ENCODE measurements at places on chromosomes 5 and 9.

DNA sequence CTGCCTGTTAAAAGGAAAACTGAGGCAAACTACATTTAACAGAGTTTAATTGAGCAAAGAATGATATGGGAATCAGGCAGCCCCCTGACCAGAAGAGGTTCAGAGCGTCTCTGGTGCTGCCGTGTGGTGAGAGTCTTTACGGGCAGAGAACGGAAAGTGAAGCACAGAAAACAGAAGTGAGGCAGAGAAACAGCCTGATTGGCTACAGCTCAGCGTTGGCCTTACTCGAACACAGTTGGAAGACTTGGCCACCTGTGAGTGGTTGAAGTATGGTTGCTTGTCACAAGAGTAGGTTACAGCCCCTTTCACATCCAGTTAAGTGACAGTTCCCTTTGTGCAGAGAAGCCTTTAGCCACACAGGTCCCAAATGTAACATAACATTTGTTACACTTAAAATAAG lies 16.9 kb upstream of the FBP1 start:
- DNase-seq = no peak

DNA sequence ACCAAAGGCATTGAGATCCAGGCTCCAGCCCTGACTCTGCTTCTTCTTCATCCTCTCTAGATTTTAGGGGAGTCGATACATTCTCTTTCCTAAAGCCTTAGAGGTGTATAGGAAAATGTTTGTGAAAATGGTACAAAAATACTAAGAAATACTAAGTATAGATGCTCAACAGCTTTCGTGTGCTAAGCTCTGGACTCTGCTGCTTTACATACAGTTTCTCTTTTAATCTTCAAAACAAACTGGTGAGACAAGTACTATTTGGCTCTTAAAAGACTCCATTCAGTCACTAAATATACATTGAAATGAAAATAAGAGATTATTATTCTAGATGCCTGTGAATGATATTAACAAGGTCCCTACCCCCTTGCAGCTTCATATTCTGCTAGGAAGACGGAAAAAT lies 174.5 kb upstream of the TRPM3 start:
- DNase-seq = no peak

- no peak for DNase-seq
Measured at GRCh38 chr9:122204055-122204454, 24.7 kb downstream of the LHX6 start.

- no peak for DNase-seq
Measured at GRCh38 chr5:132281856-132282614, 12.2 kb upstream of the SLC22A4 start.

DNA sequence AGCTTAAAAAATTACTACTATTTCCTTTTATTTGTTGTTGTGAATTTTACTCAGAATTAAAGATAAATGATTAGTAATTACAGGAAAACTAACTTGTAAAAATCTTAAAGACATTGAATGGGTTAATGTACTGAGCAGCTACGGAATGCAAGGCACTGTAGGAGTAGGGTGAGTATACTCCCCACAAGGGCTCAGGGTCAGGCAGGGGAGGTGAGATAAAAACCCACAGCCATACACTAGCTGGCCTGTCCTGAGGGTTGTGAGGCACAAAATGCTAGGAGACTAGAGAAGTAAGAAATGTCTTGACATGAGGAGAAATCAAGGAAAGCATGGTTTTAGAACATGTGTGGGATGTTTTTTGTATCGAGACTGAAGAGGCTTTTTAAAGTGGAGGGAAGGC lies 13.4 kb downstream of the ZBED3 start:
- no peak for DNase-seq

DNA sequence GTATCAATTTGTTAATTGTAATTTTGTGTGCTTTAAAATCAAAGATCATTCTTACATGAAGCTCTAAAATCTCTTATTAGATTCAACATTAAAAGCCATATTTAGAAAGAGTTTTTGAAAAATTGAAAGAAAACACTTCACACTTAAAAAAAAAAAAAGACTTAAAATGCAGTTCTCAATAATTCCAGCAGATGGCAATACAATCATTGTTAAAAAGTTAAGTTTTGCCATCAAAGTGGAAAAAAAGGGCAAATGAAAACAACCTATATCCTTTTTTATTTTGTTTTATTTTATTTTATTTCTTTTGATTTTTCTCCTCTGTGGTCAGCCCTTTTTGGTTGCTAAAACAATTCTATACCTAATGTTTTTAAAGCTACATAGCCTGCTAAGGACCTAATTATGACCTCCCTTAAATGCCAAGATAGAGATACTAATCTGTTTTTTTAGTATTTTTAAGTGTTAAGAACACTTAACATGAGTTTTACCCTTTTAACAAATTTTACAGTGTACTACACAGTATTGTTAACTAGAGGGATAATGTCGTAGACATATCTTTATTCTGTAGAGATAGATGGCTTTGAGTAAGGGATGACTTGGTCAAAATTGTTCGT lies 154.2 kb upstream of the DAB2 start:
- DNase-seq = no peak

GRCh38 chr5:179526978-179527377 lies 23.4 kb upstream of the RUFY1 start:
- DNase-seq = no peak

DNA sequence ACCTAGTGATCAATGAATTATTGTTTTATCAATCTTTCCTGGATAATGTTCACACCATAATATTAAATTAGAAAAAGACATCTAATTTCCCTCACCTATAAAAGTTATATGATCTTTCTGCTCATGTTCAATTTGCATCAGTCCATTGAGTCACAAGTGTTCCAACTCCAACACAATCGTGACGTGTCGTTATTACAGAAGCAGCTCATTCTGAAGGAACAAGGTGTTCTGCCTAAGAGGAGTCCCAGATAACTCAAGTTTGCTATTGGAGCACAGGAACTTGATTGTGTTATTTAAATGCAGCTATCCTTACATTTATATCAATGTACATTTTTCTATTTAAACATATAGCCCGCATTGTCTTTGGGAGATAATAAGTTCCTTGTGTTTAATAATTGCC lies 30.6 kb downstream of the ATPSCKMT start:
- DNase-seq = no peak

GRCh38 chr5:33583332-33583731 lies 142.6 kb downstream of the TARS1 start:
- DNase-seq = no peak

- DNase-seq = no peak
Measured at GRCh38 chr5:173786286-173787187, 101.6 kb upstream of the CPEB4 start.

DNA sequence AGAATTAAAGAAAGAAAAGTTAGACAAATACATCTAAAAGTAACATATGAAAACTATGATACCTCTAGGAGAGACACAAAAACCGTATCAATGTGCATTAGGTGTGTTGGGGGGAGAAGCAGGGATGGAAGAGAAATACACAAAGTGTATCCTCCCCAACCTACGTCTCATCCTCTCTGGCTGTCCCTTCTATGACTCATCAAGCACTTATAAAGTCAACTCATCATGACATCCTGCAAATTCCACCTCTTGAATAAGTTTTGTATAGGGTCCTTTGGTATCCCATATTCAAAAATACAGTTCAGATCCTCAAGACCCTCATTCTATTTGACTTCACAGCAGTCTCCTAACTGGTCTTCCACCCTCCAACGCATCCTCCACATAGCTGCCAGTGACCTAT lies 917.6 kb upstream of the DMAC1 start:
- no peak for DNase-seq

- DNase-seq = no peak
Measured at GRCh38 chr5:1507961-1508658, 15.7 kb downstream of the LPCAT1 start.

- no peak for DNase-seq
Measured at GRCh38 chr9:92508018-92508820, 25.9 kb upstream of the ASPN start.

DNA sequence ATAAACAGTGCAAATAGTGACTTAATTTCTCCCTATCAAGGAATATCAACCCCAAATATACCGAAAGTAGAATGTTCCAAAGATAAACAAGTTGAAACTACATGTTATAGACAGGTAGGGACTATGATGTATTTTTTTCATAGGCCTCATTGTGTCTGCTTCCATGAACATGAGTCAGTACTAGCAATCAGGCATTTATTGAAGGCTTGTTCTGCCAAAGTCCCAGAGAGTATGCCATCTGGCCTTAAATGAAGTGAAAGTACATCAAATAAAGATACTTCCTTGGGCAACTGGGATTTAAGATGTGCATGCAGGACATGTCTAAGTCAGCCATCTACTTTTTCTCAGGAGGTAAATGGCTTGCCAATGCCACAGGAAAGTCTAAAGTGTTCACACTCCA lies 6.5 kb downstream of the GHR start:
- no peak for DNase-seq

- no peak for DNase-seq
Measured at GRCh38 chr9:115133649-115134048, 15.7 kb upstream of the TNC start.

GRCh38 chr9:113205432-113205831 lies 15.6 kb downstream of the FKBP15 start:
- no peak for DNase-seq

DNA sequence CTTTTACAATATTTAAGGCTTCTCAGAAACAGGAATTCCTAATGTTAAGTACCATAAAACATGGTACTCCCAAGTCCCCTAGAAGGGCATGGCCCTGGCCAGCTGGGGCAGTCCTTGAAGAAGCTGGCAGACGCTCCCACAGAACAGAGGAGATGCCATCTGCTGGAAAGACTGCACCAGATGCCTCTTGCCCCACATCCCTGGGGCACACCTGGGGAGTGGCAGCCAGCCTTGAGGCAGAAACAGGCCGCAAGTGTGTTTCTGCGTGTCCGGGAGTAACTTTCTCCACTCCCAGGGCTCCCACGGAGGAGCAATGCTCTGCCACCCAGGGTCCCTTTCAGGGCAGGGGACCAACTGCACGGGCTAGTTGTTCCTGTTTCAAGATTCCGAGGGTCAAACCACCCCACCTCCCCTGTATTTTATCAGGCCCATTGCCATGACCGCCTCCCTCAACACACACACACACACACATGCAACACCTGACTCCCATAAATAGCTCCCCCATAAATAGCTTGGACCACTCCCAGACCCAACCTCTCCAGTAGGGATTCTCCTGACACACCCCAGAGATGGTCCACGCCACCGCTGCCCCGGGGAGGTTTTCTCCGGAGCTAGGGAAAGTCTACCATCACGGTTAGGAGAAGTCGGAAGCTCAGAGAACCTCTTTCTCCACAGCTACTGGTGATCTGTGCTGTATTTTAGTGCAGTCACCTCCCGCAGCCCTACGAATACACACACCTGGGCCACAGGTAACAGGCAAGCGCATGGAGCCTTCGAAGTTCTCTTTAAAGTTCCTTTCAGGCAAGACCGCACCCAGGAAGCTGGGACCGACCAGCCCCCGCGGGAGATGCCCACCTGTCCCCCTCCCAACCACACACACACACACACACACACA lies 1.5 kb downstream of the SPOCK1 start:
- DNase-seq = no peak

DNA sequence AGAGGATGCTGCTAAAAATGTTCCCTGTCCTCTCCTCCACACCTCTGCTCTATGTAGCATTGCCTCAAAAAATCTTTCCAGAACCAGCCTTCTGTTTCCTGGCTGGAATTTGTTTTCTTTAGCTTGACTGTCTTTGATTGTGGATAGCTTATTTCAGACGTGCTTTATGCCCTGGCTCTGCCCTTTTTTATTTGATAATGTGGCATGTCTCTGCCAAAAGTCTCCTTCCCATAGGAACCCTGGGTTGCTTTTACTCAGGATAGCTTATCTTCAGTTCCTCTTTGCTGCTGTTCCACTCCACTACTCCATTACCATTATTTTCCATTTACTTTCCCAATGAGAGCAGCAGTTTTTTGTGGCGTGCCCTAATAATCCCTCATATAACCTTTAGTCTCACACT lies 885 bp upstream of the TMEM252 start:
- no peak for DNase-seq

GRCh38 chr5:35152733-35153132 lies 77.6 kb downstream of the PRLR start:
- DNase-seq = no peak

DNA sequence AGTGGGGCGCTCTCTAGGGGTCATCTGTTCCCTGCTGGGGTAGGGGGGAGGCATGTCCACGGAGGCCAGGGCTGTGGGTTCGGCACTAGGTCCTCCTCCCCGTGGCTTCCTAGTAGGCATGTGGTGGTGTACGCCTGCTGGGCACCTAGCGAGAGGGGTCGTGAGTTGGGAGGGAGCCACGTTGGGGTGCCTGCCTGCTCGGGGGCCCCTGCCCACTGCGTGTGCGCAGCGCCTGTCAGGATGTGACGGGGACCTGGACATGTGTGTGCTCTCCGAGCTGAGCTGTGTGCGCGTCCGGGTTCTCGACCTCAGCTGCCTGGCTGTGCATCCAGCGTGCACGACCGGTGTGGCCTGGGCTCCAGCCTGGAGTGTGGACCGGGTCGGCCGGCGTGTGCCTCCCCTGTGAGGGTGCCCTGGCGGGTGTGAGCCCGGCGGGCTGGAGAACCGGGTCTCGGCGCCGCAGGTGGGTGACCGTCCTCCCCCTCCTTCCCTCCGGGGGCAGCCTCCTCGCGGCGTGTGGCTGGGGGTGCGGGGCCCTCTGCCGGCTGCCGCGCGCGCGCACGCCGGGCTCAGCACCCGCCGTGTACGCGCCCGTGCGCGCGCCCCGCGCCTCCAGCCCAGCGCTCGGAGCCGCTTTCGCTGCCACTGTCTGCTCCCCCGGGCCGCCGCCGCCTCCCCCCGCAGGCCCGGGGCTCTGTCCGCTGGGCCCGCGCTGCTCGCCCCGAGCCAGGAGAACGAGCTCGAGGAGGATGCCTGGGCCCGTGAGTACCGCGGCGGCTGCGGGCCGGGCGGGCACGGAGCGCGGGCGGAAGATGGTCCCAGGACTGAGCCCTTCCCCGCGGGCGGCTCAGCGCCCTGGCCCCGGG lies at the start of gene PRR7:
TSS of gene PRR7 (plus strand) at position 615 of the 866 bp plus-strand sequence. CDS start 8,254 bp downstream, outside the sequence.
- DNase-seq = no peak

DNA sequence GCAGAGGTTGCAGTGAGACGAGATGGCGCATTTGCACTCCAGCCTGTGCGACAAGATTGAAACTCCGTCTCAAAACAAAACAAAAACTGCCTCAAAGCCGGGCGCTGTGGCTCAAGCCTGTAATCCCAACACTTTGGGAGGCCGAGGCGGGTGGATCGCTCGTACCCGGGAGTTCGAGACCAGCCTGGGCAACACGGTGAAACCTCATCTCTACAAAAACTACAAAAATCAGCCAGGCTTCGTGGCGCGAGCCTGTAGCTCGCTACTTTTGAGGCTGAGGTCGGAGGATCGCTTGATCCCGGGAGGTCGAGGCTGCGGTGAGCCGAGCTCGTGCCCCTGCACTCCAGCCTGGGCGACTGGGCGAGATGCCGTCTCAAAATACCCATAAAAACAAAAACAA lies 988 bp downstream of the GFM2 start:
- DNase-seq = no peak

GRCh38 chr5:112366987-112367386 lies 52.1 kb downstream of the EPB41L4A start:
- no peak for DNase-seq

GRCh38 chr5:103706939-103707682 lies 144.5 kb upstream of the NUDT12 start:
- DNase-seq = no peak

GRCh38 chr5:110817459-110817858 lies 78.7 kb downstream of the SLC25A46 start:
- no peak for DNase-seq

- DNase-seq = no peak
Measured at GRCh38 chr5:100623719-100624118, 88.5 kb downstream of the FAM174A start.

- DNase-seq = no peak
Measured at GRCh38 chr5:132764671-132765238, 12.3 kb downstream of the SEPTIN8 start.

- no peak for DNase-seq
Measured at GRCh38 chr5:1111241-1111726, 579 bp downstream of the SLC12A7 start.

GRCh38 chr5:143471041-143471509 lies 67.6 kb upstream of the NR3C1 start:
- no peak for DNase-seq
